ENCODE measurements at places on chromosomes 12 and 14.

DNA sequence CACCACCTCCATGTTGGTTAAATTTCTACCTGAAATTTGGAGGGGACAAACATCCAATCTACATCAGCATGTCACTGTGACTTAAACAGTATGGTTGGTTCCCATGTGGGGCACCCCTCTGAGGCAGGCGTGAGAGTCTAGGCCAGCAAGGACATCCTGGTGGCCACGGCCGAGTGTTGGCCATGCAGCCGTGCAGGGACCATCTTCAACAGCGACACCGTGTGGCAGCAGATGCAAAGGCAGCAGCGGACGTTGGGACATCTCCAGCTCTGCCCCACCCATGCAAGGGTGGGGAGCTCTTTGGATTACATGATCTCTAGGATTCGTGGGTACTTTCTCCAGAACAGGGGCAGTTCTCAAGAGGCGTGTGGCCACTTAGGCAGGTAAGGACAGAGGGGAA, 49.8 kb downstream of the NOC4L start:
- DNase-seq: no peak

GRCh38 chr14:82126006-82126405, 592.4 kb upstream of the SEL1L start:
- DNase-seq: no peak

DNA sequence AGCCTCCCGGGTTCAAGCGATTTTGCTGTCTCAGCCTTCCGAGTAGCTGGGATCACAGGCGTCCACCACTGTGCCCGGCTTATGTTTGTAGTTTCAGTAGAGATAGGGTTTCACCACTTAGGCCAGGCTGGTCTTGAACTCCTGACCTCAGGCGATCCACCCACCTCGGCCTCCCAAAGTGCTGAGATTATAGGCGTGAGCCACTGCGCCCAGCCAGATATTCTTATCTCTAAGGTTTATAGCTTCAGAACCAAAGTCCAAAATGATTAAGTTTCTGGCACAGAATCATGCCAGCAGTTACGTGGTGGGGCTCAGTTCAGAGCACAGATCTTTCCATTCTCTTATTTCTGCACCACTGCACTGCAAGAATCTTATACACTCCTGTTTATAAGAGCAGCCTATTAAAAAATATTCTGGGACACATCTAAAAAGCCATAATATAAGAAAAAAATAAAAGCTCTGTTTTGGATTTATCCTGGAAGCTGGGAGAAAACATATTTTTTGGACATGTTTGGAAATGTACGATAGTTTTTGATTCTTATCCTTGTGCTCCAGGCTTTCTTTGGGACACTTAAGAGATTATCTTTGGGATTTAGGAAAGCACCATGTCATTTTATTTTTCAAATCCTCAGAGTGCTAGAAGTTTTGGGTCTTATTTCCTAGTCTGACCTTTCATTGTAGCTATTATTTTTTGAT, 129.6 kb downstream of the LMNTD1 start:
- no peak for DNase-seq

GRCh38 chr12:22576473-22576872, 32.1 kb upstream of the C2CD5 start:
- DNase-seq: no peak

GRCh38 chr14:34364201-34364600, 97.8 kb downstream of the SPTSSA start:
- no peak for DNase-seq
